ENCODE measurements at places on chromosomes 1 and 21.
A peak's percentile ranks its signal among the peaks of the same experiment; 100 is the strongest.

DNA sequence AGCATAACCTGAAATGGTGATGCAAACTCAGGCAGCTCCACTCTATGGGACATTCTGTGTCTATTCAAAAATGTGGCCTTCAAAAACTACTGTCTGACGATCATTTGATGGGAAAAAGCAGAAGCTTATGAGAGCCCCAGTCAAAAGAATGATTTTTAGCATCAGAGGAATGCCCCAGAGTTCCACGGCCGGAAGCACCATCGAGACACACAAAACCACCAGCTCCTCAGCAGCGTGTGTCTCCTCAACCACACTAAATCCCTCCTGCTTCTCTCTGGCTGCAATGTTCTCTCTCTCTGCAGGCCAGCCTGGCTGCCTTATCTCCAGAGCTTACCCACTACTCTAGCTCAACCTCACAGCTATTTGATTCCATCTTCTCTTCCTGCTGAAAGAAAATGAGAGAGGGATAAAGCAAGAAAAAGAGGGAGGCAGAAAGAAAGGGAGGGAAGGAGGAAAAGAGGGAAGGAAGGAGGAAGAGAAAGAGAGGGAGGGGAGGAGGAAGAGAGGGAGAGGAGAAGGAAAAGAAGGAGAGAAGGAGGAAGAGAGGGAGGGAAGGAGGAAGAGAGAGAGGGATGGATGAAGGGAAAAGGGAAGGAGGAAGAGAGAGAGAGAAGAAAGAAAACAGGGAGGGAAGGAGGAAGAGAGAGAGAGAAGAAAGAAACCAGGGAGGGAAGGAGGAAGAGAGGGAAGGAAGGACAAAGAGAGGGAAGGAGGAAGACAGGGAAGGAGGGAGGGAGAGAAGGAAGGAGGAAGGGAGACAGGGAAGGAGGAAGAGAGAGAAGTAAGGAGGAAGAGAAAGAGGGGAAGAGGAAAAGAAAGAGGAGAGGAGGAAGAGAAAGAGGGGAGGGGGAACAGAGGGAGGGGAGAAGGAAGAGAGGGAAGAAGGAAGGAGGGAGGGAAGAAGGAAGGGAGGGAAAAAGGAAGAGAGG is 33.5 kb upstream of the LAPTM5 start:
- ATAC-seq = no peak

- no peak for ATAC-seq
Observed at GRCh38 chr1:152577168-152577567, 3.1 kb downstream of the LCE3D start.

- no peak for ATAC-seq
Observed at GRCh38 chr1:22591576-22591975, 28.3 kb downstream of the EPHA8 start.

- ATAC-seq = no peak
Observed at GRCh38 chr1:108742253-108742652, 4.2 kb upstream of the STXBP3 start.

DNA sequence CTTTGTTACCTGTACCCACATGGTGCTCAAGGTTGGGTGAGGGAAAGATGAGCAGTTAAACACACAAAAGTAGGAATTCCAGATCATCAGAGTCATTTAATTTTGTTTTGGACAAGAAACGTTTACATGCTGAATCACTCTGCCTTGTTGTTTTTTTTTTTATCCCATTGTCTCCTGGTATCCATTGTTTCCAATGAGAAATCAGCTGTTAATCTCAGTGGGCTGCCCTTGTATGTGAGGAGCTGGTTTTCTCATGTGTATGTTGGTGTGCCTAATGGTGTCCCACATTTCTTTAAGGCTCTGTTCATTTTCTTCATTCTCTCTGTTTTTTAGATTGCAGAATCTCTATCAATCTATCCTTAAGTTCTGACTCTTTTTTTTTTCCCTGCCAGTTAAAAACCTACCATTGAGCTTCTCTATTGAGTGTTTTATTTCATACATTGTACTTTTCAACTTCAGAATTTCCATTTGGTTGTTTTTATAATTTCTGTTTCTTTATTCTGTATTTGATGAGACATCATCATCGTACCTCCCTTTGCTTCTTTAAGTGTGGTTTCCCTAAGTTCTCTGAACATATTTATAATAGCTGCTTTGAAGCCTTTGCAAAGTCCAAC is 8.8 kb upstream of the OBSCN start:
- ATAC-seq = no peak

- no peak for ATAC-seq
Observed at GRCh38 chr1:28428012-28428411, 58.5 kb downstream of the PHACTR4 start.

DNA sequence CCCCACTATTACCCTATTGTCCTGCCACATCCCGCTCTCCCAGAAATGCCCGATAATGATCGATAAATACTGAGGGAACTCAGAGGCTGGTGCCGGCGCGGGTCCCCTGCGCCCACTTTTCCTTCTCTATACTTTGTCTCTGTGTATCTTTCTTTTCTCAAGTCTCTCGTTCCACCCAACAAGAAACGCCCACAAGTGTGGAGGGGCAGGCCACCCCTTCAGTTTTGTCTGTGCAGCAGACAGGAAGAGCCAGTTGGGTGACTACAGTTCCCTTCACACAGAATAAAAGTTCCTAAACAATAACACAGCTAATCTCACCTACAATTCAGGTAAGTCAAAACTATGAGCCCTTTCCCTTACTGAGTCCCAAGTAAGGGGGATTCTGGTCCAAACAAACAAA is 423.7 kb downstream of the SMYD3 start:
- no peak for ATAC-seq

DNA sequence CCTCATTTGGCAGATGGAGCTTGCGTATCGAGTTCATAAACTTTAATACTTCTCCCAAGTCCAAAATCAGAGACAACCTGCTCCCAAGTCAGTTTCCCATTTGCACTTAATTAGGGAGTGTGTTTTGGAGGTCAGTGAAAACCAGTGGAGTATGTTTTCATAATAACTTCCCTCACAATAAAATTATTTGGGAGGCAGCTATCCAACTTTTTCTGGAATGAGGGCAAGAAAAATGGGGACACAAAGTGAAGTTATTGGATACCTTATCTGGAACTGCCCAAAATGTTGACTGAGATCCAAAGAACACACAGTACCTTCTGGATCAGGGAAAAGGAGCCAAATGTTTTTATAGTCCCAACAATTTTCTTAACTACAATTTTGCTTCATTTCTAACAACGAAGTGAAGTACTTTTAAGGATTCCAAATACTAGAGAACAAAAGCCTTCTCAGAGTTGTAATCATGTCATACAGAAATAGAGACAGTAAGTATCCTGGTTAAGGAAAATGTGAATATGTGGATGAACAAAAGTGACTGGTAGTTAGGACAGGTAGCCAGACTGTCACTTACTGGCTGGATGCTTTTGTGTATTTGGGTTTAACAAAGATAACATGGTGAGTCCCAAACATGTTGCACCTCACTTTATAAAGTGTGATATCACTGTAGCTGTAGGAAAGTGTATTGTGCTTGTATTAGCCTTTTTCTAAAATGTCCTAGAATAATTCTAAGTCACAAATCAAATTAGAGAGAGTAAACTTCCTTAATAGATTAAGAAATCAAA is 325.0 kb downstream of the HLX start:
- ATAC-seq = no peak

GRCh38 chr21:42593007-42593814 is 60.2 kb upstream of the PDE9A start:
- peak; percentile 100 for ATAC-seq

DNA sequence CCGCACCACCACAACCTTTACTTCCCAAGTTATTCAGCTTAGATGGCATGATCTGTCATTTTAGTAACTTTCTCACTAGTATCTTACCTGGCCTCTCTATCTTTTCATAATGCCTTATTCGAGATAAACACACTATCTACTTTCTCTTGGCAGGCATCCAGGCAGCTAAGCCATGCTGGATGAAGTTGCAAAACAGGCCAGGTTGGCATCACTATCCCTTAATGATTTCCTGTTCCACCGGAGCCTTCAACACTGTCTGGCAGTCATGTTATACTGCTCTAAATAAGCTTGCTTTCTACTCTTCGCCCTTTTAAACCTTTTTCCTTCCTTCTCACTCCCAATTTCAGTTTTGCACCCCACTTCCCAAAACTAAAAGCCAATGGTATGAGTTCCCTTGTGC is 12.0 kb upstream of the KCNH1 start:
- ATAC-seq = no peak

DNA sequence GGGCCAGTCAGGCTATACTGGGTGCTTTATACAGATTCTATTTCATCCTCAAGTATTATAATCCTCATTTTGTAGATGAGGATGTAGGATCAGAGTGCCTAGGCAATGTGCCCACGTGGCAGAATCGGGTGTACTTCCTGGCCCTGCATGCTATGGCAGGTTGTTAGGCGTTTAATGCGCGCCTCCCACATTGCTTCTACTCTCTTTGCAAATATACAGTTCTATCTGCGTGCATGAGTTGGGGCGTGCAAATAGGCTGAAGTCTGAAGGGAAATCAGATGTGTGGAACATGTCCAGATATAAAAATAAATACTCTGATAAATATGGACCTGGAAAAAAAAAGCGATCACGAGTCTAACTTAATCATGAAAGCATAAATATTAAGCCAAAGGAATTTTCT is 194.7 kb upstream of the FMN2 start:
- ATAC-seq = no peak
